ENCODE measurements at places on chromosomes 2 and 18.

GRCh38 chr2:68756178-68756577 is 21.6 kb downstream of the ARHGAP25 start:
- no peak for DNase-seq

GRCh38 chr2:120352696-120353590 is 7.0 kb downstream of the INHBB start:
- DNase-seq, result no peak

DNA sequence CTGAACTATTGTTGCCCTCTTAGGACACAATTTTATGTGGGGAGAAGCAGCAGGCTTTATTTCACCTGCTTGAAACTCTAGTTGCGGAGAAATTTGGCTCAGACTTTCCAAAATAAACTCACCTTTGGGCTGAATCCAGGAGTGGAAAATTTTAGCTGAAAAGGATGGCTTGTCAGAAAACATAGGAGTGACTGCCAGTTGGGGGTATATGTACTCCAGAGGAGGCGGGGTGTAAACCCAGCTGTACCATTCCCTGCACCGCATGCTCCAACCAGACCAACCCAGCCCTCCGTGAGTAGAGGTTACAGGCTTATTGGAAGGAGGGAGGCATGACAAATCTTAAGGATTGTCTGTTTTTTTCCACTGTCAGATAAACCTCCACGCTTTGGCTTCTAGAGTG is 53.8 kb downstream of the PRKCE start:
- no peak for DNase-seq

- DNase-seq, result no peak
These were observed 56.4 kb downstream of the KCNH7 start for GRCh38 chr2:162782138-162782537.

DNA sequence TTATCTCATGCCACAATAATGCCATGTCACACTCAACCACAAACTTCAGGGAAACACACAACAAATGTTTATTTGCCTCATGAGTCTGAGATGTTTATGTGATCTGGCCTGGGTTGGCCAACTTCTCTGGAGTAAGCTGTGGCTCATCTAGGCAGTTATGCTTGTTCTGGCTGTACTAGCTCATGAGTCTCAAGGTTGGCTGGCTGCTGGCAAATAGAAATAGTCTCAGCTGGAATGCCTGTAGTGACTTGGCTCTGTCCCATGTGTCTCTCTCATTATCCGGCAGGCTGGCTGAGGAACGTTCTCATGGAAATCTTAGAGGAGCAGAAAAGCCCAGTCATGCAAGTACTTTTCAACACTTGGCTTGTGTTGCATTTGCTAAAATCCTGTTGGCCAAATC is 234.9 kb upstream of the CDH2 start:
- no peak for DNase-seq

GRCh38 chr2:45901468-45902032 is 250.1 kb downstream of the PRKCE start:
- DNase-seq, result no peak

DNA sequence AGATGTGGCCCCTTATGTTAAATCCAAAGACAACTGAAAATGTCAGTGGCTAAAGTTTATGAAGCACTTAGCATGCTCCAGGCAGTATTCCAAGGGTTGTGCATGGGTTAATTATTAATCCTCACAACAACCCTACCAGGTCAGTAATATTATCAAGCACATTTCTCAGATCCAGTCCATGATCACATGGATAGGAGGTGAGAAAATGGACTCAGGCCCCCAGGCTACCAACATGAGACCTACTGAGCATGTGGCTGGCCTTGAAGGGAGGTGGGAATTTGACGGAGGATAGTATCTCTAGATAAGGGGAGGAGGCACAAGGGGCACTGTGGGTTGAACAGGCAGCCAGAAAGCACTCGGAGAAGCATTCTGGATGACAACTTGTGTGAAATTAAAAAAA is 412.0 kb downstream of the MEIS1 start:
- no peak for DNase-seq

DNA sequence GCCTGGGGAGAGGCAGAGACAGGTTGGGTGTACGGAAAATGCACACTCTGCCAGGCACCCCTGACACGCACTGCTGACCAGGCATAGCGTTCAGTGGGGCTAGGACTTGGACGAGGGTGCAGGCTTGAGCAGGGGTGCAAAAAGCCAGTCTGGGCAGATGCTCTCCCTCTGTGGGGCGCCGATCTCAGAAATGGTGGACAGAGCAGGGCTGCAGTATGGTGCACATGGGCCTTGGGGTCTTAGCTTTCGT is 1.0 kb upstream of the ARHGEF4 start:
- DNase-seq, result no peak

DNA sequence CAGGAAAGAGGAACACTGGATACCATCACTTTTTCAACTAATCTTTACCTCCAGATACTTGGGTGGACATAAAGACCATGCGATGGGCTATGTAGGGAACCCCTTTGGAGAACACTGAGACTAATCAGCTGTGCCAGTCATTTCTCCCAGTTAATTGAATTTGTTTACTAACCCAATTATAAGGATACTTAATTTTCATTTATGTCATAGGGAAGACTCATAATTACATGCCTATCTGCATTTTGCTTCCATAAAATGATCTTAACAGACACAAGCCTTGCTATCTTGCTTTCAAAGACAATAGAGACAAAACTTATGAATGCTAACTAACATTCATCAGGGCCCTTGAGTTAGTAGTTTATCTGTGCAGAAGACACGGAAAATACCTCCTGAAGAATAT is 68.9 kb upstream of the CAVIN2 start:
- DNase-seq, result no peak

GRCh38 chr2:209499069-209499468 is 75.2 kb downstream of the MAP2 start:
- no peak for DNase-seq

GRCh38 chr2:149858216-149858615 is 270.6 kb upstream of the MMADHC start:
- DNase-seq, result no peak

- DNase-seq, result peak; percentile 54
These were observed 13.5 kb upstream of the ZAP70 start for GRCh38 chr2:97699765-97700444.

- no peak for DNase-seq
These were observed 22.4 kb upstream of the PMAIP1 start for GRCh38 chr18:59877361-59877760.

DNA sequence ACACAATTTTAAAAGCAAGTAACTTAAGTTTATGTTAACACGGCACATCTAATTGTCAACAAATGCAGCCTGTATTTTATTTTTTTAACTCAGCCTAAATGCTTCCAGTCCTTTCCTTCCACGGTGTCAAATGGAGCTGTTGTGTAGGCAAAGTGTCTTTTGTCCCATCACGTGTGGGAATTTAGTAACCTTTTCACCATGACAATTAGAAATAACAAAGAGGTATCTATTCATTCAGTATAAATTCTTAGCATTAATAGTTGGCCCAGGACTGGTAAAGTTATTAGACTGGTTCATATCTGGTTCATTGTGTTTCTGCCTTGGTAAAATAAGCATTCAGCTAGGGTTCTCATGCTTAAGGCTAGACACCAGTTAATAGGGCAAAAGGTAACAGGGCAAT is 47.9 kb downstream of the FRZB start:
- no peak for DNase-seq

- no peak for DNase-seq
These were observed 25.1 kb upstream of the DPYSL5 start for GRCh38 chr2:26822877-26823276.

GRCh38 chr18:50009773-50010335 is 185.1 kb downstream of the MYO5B start:
- DNase-seq, result peak; percentile 24

DNA sequence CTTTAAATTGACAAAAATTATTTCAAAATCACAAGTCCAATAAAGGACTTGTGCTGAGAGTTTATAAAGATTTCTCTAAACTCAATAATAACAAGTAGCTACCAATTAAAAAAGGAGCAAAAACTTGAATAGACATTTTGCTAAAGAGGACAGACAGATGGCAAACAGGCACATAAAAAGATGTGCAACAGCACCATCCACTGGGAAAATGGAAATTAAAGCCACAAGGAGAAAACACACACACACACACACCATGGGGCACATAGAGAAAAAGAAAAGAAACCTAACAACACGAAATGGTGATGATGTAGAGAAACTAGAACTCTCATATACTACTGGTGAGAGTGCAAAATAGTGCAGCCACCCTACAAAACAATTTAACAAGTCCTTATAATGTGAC is 12.6 kb upstream of the SLC9A4 start:
- DNase-seq, result no peak

- DNase-seq, result no peak
These were observed 52.5 kb upstream of the TTN start for GRCh38 chr2:178859730-178860129.

GRCh38 chr2:211946960-211947359 is 591.6 kb downstream of the ERBB4 start:
- DNase-seq, result no peak

- peak; percentile 22 for DNase-seq
These were observed 62.0 kb downstream of the CACNB4 start for GRCh38 chr2:152036611-152037469.

- DNase-seq, result no peak
These were observed 11.4 kb upstream of the DTNB start for GRCh38 chr2:25684577-25685473.

- no peak for DNase-seq
These were observed 36.8 kb upstream of the CPS1 start for GRCh38 chr2:210519594-210519993.

- no peak for DNase-seq
These were observed 281.4 kb upstream of the KCNH7 start for GRCh38 chr2:163119966-163120365.

DNA sequence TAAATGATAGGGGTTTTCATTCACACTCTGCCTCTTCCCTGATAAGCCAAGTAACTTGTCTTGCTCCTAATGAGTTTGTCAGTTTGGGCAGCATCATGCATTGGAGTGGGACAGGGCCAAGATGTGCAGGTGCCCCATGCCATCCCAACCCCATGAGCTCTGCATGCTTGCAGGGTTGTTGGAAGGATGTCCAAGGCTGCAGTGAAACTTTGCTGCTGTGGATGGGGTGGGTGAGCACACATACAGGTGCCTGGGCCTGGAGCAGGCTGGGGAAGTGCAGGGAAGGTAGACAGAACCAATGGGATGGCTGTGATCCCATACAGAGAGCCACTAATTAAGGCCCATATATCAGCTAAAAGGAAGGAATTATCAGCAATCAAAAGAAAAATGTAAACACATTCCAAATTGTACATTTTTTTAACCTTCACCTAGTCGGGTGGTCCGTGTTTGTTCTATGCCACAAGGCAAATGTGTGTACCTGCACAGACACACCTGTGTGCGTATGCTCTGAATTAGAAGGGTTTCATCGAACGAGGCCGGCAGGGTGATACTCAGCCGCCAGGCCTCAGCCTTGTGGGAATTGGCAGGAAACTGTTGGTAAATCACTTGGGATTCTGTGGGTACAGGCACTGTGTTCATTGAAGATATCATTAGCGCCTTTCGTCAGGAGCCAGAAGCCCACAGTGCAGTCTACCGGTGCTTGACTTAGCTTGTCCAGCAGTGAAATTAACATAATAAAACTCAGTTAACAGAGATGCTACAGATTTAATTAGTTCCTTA is 342.9 kb downstream of the MYCN start:
- DNase-seq, result no peak

DNA sequence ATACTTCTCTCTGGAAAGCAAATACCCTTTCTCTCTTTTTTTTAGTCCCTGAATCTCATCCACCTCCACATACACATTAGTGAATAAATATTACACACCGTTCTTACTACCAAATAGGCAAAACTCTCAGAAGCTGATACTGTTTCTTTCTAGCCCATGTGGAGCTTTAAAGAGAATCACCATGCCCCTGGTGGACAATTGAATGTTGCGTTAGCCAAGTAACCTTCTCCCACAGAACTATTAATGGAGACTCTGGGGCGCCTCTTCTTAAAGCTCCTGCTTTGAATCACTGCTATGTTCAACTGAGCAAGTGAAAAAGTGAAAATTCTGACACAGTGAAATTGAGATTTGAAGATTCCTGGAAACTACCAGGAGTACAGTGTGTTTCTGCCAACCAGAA is 522.8 kb upstream of the CDH7 start:
- DNase-seq, result no peak

GRCh38 chr2:80288576-80288975 is 16.0 kb downstream of the LRRTM1 start:
- no peak for DNase-seq

- DNase-seq, result no peak
These were observed 80.9 kb downstream of the VWA3B start for GRCh38 chr2:98167916-98168315.

DNA sequence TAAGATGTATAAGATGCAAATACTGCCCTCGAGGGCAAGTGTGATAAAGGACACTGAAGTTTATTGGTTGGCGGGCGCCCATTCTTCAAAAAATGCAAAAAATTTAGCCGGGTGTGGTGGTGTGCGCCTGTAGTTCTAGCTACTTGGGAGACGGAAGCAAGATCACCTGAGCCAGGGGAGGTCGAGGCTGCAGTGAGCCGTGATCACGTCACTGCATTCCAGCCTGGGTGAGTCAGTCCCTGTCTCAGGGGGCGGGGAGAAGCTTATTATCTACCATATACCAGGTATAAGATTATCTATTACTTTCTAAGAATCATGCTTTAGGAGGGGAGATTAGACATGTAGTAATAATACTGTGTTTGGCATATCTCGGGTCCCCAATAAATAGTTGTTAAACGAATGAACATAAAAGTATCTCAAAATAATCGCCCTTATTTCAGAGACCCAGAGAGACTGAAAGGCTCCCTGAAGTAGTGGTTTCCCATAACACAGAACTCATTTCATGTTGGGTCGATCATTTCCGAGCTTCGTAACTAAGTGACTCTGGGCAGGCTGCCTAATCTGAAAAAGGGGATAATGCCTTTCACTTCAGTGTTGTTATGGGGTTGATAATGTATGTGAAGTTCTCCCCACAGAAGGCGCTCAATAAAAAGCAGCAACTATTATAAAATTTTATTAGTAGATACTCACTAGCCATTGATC is 1.2 kb upstream of the SELENOI start:
- no peak for DNase-seq

DNA sequence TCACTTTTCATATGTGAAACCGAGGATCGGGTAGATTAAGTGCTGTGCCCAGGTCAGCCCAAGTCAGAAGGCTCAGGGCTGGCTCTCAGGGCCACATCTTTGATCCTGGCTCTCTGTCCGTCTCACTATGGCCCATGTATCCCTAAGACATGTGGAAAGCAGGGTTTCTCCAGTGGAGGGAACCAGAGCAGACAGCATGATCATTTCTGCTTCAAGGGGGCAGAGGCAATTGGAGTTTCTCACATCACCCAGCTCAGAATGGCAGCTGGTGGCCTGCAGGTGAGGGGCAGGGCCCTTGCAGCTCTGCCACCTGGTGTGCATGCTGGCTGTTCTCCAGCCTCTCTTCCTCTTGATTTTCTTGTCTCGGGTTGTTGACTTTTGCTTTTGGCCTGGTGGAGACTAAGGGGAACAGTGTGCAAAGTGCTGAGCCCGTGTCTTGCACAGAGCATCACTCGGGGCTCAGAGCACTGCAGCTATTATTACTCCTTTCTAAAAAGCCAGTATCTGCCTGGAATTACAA is 27.0 kb downstream of the LDLRAD4 start:
- no peak for DNase-seq

DNA sequence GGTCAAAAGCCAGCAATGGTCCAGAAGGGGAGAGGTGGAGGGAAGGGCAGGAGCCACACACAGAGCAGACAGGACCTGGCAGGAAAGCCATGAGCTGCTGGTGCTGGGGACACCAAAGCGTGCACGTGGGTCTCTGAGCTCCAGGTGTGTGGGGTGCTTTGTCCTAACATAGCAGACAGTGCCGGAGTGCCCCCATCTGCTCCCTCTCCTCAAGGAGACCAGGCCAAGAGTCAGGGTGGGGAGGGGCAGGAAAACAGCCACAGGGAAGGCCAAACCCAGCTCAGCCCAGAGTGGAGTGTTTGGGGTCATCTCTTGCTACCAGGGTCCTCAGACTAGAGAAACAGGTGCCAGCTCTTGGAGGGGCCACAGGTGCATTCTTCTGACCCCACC is 4.2 kb upstream of the GPC1 start:
- DNase-seq, result no peak

Data from activated T-helper 2 cell treated with anti-CD3 and anti-CD28 coated beads, Interferon-gamma antibody, Interleukin-2, Interleukin-4, amounts not matched to agents 10 μg/mL and 5 μg/mL and 100 μg/mL, durations not matched to agents 14 hours and 24 hours and 36 hours (primary cell).